AML-193 (cell line): ENCODE measurements at places on chromosomes 6 and 20.

GRCh38 chr6:6801005-6801335 is 212.4 kb downstream of the LY86 start:
- DNase-seq, result no peak

GRCh38 chr6:125886914-125887313 is 69.7 kb upstream of the HINT3 start:
- no peak for DNase-seq

- DNase-seq, result no peak
Observed at GRCh38 chr20:4904127-4904860, 97.0 kb downstream of the SLC23A2 start.

- no peak for DNase-seq
Observed at GRCh38 chr6:131802347-131802746, 5.5 kb upstream of the ENPP1 start.

GRCh38 chr20:59663513-59664060 is 59.2 kb downstream of the PHACTR3 start:
- DNase-seq, result no peak

GRCh38 chr6:145480024-145480423 is 255.3 kb downstream of the EPM2A start:
- DNase-seq, result no peak

DNA sequence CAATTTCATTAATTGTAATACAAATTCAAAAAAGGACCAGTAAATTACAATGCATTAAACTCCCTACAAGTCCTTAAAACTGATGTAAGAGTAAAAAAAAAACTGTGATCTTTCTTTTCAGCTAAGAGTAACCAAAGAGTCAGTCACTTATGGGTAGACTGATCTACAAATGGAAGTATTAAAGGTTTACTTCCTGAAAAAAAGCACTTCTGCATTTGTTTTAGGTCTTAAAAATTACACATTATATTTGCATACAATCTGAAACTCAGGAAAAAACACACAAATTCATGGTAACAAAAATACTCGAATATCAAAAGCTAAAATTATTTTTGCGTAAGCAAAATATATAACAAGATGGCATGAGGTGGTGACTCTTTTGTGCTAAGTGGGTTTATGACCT is 23.5 kb downstream of the USP49 start:
- no peak for DNase-seq

DNA sequence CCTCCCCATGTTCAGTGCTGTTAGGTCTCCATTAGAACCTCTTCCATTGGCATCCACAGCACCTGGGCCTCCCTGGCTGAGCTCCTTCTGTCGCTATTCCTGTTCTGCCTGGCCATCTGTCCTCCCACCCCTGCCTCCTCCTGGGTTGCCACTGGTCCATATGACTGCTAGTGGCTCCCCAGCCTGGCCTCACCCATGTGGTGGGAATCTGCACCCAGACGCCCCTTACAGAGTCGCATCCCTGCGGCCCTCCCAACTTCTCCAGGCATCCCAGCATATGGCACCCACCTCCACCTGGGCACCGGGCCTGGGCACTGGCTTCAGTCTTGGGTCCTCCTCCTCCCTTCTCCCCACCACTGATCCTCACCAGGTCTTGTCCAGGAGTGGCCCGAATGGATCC is 7.7 kb downstream of the CDC25B start:
- DNase-seq, result no peak
